SHP77 treated with DMSO at 0.1 percent for 48 hours (cell line): ENCODE measurements at places on chromosomes 1 and 21.

DNA sequence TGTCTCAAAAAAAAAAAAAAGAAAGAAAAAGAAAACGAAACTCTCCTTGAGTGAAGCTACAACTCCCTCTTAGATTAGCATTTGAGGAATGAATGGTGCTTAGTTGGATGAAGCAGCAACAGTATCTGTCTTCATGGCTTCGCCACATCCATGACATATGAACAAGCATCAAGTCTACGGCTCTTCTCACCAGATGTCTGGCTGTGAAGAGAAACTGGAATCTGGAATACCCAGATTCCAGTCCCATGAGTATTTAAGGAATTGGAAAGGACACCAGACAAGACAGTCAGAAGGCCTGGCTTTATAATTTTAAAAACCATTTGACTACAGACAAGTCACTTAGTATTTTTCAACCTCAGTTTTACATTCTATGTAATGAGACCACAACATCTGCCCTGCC, 38.0 kb upstream of the TADA1 start:
- DNase-seq: no peak

DNA sequence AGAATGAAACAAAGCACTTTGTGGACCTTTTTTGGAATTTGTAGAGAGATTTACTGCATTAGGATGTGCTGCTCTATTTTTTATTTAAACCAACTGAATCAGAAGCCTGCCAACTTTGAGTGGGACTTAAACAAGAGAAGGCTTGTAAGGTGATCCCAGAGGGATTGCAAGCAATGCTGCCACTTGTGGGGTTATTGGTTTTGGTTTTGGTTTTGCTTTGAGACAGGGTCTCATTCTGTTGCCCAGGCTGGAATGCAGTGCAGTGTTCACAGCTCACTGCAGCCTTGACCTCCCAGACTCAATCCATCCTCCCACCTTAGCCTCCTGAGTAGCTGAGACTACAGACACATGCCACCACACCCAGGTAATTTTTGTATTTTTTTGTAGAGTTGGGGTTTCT, 32.2 kb upstream of the GNG5 start:
- DNase-seq: no peak

GRCh38 chr21:27275294-27275927, 308.5 kb upstream of the ADAMTS5 start:
- no peak for DNase-seq

- no peak for DNase-seq
Observed at GRCh38 chr1:69513601-69514000, 54.1 kb upstream of the LRRC7 start.

- DNase-seq: no peak
Observed at GRCh38 chr1:149978547-149979023, 31.9 kb downstream of the OTUD7B start.

- no peak for DNase-seq
Observed at GRCh38 chr1:155039308-155039669, 5.7 kb downstream of the DCST1 start.

DNA sequence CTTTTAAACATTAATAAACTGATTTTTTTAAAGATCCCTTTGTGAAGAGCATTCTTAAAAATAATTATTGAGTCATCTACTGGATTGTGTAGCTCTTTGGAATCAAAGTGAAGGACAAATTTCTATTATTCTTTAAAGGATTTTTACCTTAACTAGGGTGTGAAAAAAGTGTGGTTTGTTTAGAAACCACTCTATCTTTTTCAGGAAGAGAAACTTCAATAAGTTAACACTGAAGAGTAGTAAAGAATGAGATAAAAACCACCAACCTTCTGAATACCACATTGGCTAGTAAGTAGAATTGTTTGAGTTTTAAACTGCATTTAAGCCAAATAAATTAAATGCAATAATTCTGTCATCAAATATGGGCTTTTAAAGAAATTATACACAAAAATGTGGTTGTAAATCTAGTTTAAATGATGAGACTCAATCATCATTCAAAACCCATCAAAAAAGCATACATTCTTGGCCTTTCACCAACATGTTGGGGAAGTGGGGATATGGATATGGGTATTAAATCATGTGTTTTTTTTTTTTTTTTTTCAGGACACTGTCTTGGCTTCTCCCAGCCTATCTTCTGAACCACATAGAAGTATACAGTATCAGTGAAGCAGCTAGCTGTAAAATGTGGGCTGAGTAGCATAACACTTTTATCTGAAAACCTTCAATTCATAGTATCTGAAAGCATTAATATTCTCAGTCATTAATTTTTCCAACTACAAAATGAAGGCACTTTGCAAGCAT, 4.8 kb downstream of the S1PR1 start:
- DNase-seq: no peak

- DNase-seq: no peak
Observed at GRCh38 chr1:1283821-1284220, 3.6 kb downstream of the SCNN1D start.

GRCh38 chr1:111611986-111612385, 7.6 kb upstream of the RAP1A start:
- DNase-seq: no peak

- no peak for DNase-seq
Observed at GRCh38 chr1:169110689-169111447, 4.4 kb downstream of the ATP1B1 start.

DNA sequence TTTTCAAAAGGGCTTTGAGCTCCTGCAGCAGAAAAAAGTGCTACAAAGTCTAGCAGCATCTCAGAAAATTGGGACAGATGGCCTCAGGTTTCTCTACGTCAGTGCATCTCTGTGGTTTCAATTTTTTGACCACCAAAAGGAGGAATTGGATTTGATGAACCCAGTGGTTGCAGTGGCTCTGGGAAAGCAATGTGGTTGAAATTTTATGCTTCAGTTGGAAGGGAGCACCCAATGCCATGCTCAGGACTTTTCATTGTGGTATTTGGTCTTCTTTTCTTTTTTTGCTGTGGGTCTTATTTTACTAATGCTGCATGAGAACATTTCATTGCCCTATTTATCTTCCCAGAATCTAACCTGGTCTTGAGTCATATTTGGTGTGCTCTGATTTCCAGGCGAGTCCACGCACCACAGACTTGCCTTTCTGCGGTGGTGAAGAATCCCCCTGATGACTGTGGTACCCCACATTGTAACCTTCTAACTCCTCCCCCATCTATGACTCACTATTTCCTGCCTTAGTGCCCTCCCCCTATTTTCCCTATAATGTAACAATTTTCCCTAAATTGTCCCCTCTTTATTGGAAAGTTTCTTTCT, 56.7 kb downstream of the S1PR1 start:
- DNase-seq: no peak

GRCh38 chr1:227521782-227522181, 41.6 kb upstream of the ZNF678 start:
- DNase-seq: no peak

DNA sequence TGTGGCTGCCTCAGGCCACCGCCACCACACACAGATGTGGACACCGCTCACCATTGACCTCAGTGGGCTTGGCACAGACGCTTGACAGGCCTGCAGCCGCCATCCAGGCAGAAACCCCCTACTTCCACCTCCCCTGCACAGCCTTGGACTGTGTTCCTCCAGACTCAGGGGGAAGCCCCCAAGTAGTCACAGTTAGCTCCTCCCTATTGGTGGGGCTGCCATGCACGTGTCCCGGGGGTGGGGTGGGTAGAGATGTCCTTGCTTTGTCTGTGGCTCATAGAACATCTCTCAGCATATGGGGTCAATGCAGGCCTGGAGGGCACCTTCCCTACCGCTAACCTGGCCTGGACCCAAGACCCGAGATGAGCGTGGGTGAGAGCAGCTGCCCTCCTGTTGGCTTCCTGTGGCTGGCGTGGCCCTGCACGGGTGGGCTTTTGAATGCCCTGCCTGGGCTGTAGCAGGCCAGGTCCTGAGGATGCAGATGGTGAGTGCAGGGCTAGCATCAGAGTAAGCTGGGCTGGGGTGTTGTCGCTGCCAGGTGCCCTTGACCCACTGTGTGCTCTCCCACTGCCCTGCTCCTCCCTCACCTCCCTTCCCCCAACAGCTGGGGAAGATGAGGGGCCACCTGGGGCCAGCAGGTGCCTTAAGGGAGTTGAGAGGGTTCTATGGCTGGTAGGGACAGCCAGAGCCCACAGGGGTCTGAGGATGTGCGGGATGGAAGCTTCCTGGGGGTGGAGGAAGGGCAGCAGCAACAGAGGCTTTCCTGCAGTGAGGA, 6.2 kb downstream of the CROCC start:
- DNase-seq: no peak

- no peak for DNase-seq
Observed at GRCh38 chr1:113861641-113862040, 9.9 kb downstream of the PTPN22 start.

- DNase-seq: no peak
Observed at GRCh38 chr1:205171369-205171768, 40.1 kb downstream of the DSTYK start.

DNA sequence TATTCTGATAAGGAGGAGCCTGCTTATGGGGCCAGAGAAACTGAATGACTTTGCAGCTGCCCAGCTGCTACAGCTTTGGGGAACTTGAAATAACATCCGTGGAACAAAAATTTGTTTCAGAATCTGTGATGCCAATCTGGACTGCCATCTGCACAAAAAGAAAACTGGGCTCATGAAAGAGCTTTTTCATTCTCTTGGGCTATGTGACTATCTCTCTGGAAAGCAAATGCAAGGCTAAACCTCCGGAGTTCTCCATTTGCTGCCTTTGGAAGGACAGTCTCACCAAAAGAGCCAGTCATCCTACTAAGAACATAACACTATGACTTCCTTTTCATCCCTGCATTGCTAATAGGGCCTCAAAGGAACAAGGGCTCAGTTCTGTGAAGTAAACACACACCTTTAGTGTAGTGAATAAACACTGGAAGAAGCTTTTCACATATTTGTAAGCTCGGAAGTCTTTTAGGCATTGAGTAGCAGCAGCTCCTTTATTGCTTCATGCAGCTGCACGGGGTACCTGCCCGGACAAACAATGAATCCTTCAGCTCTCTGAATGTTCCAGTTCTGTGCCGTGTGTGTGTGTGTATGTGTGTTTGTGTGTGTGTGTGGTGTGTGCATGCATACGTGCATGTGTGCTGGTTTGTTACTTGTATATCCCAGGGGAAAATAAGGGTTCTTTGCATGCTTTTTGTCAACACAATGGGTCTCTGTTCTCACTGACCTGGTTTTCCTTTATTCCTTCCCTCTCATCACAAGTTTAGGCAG, 255.5 kb upstream of the SGIP1 start:
- DNase-seq: peak; percentile 18

DNA sequence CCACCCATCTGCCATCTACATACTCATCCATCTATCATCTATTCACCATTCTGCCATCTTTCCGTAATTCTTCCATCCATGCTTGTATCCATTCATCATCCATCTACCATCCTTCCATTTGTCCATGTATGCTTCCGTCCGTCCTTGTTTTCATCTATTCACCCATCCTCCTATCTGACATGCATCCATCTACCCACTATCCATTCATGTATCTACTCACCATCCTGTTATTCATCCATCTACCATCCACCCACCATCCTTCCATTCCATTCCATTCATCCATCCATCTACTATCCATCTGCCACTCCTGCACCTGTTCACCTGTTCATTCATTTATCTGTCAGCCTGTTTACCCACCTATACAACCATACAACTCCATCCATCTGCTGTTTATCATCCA, 86.2 kb downstream of the TRIM11 start:
- DNase-seq: no peak

DNA sequence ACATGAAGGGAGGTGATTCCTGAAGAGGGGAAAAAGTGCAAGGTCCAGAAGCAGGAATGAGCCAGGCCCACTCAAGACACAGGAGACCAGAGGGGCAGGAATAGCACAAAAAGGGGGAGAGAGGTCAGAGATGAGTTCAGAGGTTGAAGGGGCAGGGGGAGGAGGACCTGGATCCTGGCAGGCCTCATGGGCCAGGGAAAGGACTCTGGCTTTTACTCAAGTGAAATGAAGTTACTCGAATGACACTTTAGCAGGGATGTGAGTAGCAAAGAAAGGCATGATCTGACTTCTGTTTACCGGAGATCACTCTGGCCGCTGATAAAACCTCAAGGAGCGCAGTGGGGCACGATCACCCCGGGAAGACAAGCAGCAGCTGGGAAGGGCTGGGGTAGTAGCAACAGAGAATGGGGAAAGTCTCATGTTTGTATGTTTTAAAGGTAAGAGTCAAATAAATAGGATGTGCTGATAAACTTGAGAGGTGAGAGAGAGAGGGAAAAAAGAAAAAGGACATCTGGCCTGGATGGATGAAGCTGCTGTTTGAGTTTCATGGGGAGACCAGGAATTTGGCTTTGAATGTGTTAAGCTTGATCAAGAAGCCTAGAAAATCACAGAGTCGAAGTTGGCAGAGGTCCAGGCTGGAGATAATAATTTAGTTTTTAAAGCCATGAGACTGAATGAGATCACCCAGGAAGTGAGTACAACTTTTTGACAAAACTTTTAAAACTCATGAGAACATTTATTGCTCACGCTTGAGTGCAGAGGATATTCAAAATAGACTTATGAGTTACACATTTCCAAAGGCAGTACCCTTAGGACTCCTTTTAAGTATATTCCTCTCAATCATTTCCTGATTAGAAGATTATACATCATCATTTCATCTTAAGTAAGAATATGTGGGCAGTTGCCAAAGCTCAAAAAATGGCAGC, 156.0 kb downstream of the RERE start:
- DNase-seq: no peak

DNA sequence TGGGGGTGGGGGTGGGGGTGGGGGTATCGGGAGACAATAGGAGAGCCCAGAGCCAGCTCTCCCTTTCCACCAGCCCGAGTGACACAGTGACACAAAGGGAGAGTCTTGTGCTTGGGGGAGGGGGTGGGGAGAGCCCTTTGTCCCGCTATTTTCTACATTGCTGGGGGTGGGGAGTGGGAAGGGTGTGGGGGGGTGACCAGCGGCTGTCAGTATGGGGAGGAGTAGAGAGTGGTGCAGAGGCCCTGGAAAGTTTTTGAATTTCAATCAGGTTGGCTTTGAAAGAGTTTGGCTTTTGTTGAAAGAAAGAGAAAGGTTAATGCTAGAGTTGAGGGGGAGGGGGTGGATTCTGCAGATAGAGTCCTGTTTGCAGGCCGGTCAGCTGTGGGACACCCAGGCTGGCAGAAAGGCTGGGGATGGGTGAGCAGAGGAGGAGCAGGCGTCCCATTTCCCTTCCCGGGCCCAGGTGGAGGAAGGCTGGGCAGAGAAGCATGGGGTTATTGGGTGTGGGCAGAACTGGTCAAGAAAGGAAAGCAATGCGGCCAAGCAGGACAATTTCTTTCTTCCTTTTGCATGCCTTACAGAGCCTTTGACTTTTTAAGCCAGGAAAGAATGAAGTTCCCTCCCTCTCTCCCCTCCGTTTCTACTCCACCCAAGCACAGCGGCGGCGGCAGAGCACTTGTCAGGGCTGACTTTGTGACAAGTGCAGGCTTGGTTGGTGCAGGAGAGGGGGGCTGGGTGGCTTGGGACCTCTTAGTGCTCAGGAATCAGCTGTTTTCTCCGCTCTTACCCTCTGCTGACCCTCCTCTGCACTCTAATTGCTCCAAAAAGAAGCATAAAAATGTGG, 96.2 kb downstream of the RNF220 start:
- DNase-seq: no peak

GRCh38 chr1:246591504-246591903, 25.2 kb downstream of the CNST start:
- no peak for DNase-seq

DNA sequence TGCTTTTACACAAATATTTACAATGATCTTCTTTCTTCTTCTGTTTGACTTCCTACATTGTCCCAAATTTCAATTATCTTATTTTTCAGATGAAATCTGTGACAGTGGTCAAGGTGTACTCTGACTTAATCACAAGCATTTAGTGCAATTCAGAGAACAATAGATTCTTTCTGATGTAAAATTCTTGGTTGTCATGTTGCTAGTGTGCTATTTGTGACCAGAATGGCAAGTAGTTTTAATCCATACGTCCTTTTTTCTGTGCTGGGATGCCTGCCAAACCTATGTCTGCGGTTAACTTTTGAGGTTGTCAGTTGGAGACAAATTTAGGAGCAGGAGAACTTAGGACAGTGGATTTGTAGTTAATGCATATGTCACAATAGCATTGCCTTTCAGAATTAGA, 31.0 kb downstream of the NCAM2 start:
- DNase-seq: peak; percentile 38
